ENCODE measurements at places on chromosomes 13 and 19. TPM values are rescaled to one million over a fixed set of nuclear protein-coding genes. Genes with fewer than 3 reads are reported as not detected.

Gene FCER2
- total RNA-seq: not detected

- no peak within 1 kb of the TSS for H3K4me3 ChIP-seq
- no peaks in the 10 kb centered on the region for H3K27me3 ChIP-seq
- H3K27ac ChIP-seq: peak within 1 kb of the TSS; percentile 38
- H3K36me3 ChIP-seq: no peaks in the 10 kb centered on the region
These were observed at the start of gene DAND5 for GRCh38 chr19:12969292-12969988. Gene DAND5, plus strand, starts transcription at chr19:12969576. Its CDS starts 85 bp downstream, at chr19:12969661.

DNA sequence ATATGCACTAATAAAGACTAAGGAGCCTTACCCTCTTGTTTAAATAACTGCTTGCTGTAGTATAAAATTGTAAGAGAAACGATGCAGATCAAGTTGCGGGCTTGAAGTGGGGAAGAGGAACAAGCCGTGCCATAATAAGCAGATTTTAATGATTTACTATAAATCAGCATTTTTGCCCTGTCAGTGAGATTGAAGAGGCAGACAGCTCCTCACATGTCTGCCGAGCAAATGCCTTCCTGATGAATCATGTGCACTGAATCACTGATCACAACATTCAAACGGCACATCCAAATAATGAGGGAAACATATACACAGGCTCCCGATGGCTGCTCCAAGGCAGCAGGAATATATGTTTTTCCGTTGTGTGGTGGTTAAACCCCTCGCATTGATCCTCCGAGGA, 282.9 kb downstream of the TSHZ3 start:
- no peaks in the 10 kb centered on the region for H3K4me1 ChIP-seq
- DNase-seq: no peak
- no peak overlapping the region for H3K27ac ChIP-seq
- no peaks in the 10 kb centered on the region for H3K36me3 ChIP-seq
- peaks cover 6% of the 10 kb centered on the region for H3K27me3 ChIP-seq
- H3K4me3 ChIP-seq: no peak overlapping the region

GRCh38 chr19:40331052-40331451, 17.1 kb downstream of the C19orf47 start:
- DNase-seq: no peak
- H3K36me3 ChIP-seq: peaks cover 73% of the 10 kb centered on the region
- no peaks in the 10 kb centered on the region for H3K27me3 ChIP-seq
- H3K4me1 ChIP-seq: no peaks in the 10 kb centered on the region
- no peak overlapping the region for H3K4me3 ChIP-seq

GRCh38 chr13:33032037-33032625, 15.9 kb downstream of the KL start:
- no peak overlapping the region for H3K27ac ChIP-seq
- DNase-seq: no peak
- no peak overlapping the region for H3K4me3 ChIP-seq
- no peaks in the 10 kb centered on the region for H3K4me1 ChIP-seq
- no peaks in the 10 kb centered on the region for H3K36me3 ChIP-seq
